Keratinocyte (primary cell): ENCODE measurements at places on chromosomes 16 and 17. TPM values are rescaled to one million over a fixed set of nuclear protein-coding genes. Genes with fewer than 3 reads are reported as not detected.

- DNase-seq = no peak
Measured at GRCh38 chr17:417691-418420, 65.2 kb upstream of the RPH3AL start.

- DNase-seq = no peak
Measured at GRCh38 chr16:11140098-11140375, 116.0 kb downstream of the SOCS1 start.

CA5A gene
- polyA plus RNA-seq = not detected in 3 replicates

GRCh38 chr17:11302401-11303186 lies 61.6 kb downstream of the SHISA6 start:
- DNase-seq = no peak

GNGT2 gene
- polyA plus RNA-seq = not detected in 3 replicates
